ENCODE measurements at places on chromosomes 12 and 14.

DNA sequence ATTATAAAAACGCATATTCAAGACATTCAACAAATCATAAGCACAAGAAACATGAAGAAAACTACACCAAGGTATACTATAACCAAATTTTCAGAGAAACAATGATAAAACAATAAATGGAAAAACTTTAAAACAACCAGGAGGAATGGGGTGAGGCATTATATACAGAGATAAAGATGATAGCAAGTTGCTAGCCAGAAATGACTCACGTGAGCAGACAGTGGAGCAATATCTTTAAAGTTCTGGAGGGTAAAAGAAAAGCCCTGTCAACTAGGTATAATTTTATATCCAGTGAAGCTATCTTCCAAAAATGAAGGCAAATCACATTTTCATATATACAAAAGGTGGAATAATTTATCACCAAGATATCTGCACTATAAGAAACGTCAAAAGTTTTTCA, 97.8 kb upstream of the PCED1B start:
- DNase-seq = no peak

GRCh38 chr12:45008211-45008610, 42.7 kb downstream of the DBX2 start:
- no peak for DNase-seq

GRCh38 chr12:25725931-25726330, 172.8 kb upstream of the LMNTD1 start:
- no peak for DNase-seq

- DNase-seq = no peak
Observed at GRCh38 chr14:102321456-102322422, 2.2 kb downstream of the ZNF839 start.

GRCh38 chr12:2575245-2575644, 219.5 kb upstream of the FKBP4 start:
- DNase-seq = no peak

DNA sequence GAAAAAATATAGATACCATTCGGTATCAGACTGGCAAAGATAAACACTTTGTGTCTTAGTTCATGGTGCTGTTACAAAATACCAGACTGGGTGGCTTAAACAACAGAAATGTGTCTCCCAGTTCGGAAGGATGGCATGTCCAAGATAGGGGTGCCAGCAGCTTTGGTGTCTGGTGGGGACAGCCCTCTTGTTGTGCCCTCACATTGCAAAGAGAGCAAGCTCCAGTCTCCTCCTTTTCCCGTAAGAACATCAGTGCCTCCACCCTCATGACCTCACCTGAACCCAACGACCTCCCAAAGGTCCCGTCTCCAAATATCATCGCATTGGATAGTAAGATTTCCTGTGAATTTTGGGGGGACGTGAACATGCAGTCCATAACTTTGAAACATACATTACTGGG, 12.4 kb downstream of the ZBTB42 start:
- DNase-seq = no peak

- no peak for DNase-seq
Observed at GRCh38 chr12:48442179-48442847, 30.0 kb upstream of the ANP32D start.

DNA sequence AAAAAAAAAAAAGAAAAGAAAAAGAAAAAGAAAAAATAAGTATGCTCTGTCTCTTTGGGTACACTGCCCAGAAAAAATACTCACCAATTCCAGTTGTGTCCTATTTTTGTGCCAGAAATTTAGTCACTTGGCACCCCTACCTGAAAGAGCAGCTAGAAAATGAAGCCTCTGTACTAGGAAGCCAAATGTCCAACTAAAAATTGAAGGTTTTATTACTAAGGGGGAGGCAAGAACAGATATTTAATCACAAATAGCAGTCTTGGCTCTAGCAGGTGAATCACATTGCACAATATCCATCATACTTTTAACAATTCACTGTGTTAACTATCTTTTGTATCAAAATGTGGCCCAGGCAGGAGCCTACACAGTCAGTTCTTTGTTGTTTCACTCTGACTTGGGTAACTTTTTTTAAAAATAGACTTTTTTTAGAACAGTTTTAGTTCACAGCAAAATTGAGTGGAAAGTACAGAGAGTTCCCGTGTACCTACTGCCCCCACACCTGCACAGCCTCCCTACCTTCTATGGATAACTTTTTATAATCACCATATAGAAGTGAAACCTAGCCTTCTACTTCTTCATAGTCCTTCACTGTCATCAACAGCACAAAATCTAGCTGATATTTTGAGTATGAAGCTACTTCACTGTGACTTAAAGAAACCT, 87.1 kb upstream of the ATF7IP start:
- no peak for DNase-seq

DNA sequence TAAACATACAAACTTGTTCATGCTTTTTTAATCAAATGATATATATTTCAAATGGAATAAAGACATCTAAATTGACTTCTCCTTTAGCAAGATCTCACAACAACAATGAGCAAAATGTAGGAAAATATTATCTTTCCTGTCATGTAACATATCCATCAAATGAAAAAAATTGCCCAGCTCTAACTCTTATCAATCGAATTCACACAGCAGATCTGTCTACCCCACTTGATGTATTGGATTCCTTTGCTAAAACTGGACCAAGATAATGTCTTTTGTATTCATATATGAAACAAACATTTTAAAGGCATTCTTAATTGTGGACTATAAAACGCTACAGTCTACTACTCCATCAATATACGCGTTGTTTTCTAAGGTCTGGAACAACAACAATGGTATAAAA, 218.0 kb downstream of the SOX5 start:
- no peak for DNase-seq

DNA sequence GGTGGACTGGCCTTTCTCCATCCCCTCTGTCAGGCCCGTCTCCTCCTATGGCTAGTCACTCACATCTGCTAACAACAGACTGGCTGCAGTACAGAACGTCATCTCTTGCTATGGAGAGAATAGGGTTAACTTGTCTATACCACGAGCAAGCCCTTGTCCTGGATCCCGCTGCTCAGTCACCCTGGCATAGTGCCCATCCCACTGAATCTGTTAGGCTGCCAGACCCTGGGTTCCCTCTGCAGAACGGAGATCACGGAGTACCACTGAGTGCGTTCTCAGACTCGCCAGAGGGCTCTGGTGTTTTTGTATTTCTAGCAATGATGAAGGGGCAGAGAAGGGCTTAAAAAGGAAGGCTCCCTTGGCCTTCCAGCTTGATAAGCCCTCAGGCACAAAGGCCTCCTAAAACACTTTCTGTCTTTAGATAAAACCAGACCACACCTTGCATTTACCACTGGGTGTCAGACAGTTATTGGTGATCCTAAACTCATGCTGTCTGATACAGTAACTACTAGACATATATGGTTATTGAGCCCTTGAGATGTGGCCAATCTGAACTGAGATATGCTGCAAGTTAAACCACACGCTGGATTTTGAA, 6.3 kb upstream of the NRIP2 start:
- no peak for DNase-seq

DNA sequence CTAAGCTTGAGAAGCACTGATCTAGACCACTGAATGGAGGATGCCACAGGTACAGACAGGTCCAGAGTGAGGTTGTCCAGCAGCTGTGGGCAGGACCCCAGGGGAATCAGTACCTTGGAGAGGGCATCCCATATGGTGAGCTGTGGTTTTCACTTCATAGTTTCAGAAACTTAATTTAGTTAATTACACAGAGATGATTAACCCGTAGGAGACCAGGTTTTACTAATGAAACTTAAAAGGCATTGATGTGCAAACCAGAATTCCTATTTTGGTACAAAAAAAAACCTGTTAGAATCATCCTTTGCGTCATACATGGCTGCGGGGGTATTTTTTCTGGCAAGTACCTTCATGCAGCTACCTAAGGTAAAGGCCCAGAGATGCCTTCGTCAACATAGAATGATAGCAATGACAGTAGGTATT, 159.3 kb downstream of the DACT1 start:
- DNase-seq = no peak

GRCh38 chr14:23345987-23346692, 6.5 kb downstream of the SLC22A17 start:
- no peak for DNase-seq

- DNase-seq = no peak
Observed at GRCh38 chr14:21498540-21499526, 12.3 kb downstream of the METTL3 start.

DNA sequence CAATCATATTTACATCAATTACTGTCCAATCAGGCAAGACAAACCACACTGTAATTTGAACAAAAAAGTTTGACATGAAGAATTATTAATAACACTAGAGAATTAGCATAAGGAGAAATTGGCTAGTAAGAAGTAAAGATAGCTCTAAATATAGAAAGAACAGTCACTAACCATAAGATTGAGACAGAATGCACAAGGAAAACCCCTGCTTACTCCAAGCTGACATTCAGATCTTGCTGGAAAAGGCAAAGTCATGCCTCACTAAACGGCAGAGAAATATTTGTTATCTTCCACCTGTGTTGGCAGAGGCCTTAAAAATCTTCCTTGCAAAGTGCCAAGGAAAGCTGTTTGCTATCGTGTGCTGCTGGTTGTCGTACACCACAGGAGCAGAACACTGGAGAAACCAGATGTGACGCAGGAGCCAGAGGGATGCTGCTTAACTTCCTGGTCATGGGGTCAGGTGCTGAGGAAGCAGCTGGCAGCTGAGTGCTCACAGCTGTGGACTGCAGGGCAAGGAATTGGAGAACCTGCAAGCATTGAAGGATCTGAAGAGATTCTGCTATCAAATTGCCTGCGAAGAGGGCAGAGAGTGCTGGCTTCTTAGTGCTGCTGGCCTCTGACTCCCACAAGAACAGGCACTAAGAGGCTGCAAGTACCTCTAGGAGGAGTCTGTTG, 1323.3 kb downstream of the LRFN5 start:
- no peak for DNase-seq

DNA sequence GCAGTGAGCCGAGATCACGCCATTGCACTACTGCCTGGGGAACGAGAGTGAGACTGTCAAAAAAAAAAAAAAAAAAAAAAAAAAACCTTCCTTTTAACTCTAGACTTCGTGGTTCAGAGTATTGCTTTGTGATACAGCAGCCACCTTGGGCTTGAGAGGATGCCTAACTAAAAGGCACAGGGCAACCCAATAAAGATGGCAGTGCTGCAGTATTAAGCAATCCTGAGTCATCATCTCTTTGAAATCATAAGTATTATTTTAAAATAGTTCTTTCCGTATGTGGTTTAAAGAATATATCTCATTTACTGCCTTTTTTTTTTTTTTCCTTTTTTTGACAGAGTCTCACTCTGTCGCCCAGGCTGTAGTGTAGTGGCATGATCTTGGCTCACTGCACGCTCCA, 116.1 kb downstream of the PLEKHA5 start:
- no peak for DNase-seq

GRCh38 chr12:442235-442884, 17.4 kb upstream of the B4GALNT3 start:
- peak; percentile 59 for DNase-seq

GRCh38 chr12:53096759-53097158, 708 bp upstream of the IGFBP6 start:
- peak; percentile 52 for DNase-seq

DNA sequence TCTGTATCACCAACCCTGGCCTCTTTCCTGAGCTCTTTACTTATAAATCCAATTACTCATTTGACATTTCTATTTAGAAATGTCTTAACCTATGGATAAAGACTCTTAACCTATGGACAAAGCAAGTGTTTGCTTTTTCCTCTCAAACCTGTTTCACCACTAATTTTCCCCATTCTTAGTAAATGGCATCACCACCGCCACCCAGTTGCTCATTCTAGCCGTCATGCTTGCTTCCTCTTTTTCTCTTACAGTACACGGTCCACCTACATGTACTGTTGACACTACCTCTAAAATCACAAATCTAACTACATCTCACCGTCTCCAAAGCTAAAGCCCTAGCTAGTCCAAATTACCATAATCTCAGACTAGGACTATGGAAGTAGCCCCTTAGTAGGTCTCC, 60.0 kb downstream of the CAPS2 start:
- no peak for DNase-seq

- no peak for DNase-seq
Observed at GRCh38 chr12:128137140-128137539, 129.8 kb upstream of the TMEM132C start.

GRCh38 chr12:104698871-104699270, 242.1 kb downstream of the CHST11 start:
- no peak for DNase-seq

DNA sequence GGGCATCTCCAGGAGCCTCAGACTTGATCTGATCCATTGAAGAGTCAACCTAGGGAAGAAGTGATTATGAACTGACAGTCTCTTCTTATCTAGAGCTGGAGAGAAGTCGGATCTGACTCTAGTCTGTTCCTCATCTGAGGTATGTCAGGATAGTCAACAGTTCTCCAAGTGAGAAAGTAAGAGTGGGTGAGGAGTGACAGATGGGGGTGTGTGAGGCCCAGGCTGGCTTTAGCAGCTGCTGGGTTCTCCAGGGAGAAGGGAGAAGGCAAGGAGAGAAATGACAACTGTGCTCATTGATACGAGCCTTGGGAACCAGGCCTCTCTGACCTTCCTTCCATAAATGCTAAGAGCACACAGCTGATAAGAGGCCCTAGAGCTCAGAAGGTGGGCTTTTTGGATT, 53.3 kb downstream of the IRAK3 start:
- DNase-seq = no peak

GRCh38 chr14:75928690-75929181, 53.1 kb downstream of the TGFB3 start:
- no peak for DNase-seq

GRCh38 chr12:79309039-79309438, 381.7 kb downstream of the PAWR start:
- no peak for DNase-seq

GRCh38 chr14:82003426-82003825, 469.8 kb upstream of the SEL1L start:
- DNase-seq = no peak

DNA sequence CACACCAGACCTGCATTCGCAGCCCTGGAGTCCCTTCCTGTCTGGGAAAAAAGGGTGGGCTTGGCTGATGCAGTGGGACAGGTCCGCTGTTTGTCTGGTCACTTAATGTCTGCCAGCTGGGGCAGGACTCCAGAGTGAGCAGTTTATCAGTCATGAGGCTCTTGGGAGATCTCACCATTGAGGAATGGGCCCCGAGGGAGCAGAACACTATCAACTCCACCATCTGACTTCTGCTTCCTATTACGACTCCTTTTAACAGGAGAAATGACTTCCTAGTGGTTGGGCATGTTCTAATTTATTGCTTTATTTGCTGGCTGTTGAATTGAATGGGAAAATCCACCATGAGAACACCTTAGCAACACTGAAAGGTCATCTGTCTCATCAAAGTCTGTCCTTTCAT, 182.5 kb upstream of the RASSF8 start:
- no peak for DNase-seq

GRCh38 chr14:64681796-64682710, 22.2 kb upstream of the PLEKHG3 start:
- peak; percentile 76 for DNase-seq

DNA sequence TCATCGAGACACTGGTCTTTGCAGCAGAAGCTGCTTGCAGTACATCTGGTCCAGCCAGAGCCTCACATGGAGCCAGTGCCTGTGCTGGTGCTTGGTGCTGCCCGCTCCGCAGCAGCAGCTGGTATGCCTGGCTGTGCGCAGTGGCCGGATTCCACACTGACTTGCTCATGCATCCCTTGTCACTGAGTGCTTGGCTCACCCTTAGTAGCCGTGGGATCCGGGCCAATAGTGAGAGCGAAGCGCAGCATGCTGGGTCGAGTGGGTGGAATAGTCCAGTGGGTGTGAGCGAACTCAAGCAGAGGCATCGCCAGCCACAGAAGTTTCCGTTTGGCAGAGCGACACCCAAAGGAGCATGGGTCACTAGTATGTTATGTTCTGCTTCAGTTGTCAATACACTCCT, 10.1 kb upstream of the FBXO33 start:
- DNase-seq = no peak

Measured in ureter (tissue), 1 donor.